ENCODE measurements at places on chromosomes 4 and X.

DNA sequence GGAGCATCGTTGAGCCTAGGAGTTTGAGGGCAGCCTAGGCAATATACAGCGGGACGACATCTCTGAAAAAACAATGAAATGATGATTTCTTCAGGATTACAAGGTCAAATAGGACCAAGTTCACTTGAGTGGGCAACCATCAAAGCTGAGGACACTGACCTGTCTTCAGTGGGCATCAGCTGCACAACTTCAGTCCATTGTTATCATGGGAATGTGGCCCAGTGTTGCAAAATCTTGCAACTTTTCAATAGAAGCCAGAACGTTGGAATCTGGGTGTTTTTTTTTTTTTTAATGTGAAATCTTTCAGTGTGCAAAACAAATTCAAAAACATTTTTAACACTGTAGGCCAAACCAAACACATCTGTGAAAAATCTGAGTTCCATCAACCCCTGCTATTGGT, 155.4 kb upstream of the PLAC1 start:
- no peak for DNase-seq

DNA sequence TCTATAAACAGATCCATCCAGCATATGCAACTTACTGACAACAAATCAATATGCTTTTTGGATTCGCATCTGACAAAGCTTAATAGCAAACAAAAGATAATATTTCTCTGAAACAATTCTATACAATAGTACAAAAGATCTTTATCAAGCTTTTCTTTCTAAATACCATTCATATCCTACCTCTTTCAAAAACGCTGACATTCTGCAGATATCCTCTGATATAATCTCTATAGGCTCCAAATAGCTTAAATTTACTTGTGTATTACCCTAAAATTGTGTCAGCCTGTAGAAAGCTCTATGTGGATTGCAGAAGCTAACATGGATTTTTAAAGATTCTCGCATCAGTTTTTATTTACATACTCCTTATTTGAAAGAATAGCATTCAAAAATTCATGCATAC, 260.6 kb downstream of the GASK1B start:
- DNase-seq: no peak

GRCh38 chr4:4720646-4721045, 138.8 kb upstream of the MSX1 start:
- DNase-seq: no peak

DNA sequence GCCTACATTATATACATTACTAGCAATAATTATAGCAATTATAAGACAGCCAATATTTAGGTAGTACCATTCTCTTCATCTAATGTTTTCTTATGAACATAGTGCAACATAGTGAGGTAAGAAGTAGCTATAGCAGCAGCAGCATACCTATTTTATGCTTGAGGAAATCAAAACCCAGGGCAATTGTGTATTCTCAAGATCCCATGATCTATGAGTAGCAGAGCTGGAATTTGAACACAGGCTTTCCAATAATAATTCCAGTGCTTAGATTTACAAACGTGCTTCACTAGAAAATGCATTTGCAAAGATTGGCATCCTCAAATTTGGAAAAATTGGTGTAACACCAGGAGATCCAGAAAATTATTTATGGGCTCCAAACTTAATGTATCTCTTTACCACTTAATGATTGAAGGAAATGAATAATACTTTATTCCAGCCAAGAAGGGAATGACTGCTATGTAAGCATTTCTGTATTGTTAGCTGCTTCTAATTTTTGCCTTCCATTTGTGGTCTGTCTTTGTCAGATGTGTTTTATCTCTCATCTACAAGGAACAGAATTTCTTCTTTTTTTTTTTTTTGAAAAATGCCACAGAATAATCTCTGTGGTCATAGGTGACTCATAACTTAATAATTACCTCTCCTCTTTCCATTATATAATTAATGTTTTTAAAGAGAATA, 451.1 kb downstream of the ARAP2 start:
- no peak for DNase-seq

DNA sequence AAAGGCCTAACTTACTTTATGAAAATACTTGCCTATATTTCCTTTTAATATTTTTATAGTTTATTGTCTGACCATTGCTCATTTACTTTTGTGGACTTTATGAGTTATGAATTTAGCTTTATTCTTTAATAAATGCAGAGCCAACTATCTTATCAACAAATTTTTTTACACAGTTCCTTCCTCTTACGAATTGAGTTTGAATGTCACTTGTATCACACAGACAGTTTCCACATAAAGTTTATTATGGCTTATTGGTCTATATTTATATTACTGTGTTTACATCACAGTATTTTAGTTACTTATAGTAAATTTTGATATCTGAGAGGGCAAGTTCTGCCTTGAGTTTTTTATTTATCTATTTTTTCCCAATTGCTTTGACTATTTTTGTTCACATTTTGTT, 450.6 kb downstream of the C4orf33 start:
- DNase-seq: no peak

GRCh38 chr4:124757126-124757525, 44.6 kb upstream of the ANKRD50 start:
- DNase-seq: peak; percentile 12

- DNase-seq: no peak
Measured at GRCh38 chr4:126583509-126583908, 1049.2 kb upstream of the INTU start.

DNA sequence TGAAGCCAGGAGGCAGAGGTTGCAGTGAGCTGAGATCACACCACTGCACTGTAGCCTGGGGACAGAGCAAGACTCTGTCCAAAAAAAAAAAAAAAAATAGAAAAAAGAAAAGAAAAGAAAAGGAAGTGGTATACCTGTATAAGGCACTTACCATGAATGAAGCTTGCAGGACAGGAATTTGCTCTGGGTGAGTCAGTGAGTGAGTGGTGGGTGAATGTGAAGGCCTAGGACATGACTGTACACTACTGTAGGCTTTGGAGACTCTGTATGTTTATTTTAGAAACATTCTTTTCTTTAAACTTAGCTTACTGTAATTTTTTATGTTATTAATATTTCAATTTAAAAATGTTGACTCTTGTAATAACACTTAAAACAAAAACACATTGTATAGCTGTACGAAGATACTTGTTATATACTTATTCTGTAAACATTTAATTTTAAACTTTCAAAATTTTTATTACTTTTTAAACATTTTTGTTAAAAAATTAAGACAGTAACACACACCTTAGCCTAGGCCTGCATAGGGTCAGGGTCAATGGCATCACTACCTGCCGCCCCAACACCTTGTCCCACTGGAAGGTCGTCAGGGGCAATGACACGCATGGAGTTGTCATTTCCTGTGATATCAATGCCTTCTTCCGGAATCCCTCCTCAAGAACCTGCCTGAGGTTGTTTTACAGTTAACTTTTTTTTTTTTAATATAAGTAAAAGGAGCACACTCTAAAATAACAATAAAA, 78.7 kb downstream of the CLNK start:
- peak; percentile 24 for DNase-seq

- DNase-seq: no peak
Measured at GRCh38 chr4:69493515-69493914, 2.2 kb downstream of the UGT2B4 start.

- DNase-seq: no peak
Measured at GRCh38 chr4:129342819-129343408, 247.0 kb downstream of the C4orf33 start.

DNA sequence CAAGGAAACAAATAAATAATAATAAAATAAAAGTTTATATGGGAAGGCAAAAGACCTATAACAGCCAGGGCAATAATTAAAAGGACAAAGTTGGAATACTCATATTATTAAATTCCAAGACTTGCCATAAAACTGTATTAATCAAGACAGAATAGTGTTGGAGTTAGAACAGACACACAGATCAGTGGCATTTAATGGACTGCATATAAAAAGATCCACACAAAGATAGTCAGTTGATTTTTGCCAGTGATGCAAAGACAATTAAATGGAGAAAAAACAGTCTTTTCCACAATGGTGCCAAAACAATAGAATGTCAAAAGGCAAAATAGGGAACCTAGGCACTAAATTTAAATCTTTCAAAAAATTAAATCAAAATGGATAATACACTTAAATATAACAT, 587.1 kb upstream of the GRIA3 start:
- no peak for DNase-seq

DNA sequence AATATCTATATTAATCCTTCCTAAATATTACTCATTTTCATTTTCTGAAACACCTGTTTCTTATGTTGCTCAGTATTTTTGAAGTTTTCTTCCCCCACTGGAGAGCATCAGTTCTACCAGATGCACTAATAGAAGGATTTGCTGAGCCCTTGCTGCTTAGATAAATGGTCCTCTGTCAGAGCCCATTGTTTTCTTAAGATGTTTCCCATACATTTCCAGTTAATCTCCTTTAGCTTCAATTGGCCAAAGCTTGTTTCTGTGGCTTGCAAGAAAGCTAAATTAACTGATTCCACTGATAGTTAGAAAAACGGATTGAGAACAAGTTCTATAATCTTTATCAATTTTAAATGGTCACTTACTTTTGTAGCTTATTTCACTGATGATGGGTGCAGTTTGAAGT, 1425.5 kb downstream of the PCDH18 start:
- DNase-seq: no peak

DNA sequence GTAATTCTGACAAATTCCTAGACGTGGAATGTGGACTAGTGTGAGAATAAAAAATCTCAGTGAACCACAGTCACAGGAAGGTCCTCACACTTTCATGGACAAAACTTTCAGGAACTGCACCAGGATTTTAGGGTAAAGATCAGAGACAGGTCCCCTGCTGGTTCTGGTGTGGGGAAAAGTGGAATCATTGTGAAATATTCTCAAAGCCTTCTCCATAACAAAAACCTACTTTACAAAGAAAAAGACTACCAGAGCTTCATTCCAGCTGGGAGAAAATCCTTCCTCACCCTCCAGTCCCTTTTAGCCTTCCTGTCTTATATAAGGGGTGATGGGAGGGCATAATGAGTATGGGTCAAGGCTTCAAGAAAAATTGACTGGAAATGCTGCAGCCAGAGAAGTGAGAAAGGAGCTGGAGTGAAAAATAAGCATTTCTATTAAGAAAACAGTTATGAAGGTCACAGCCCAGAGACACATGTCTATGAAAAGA, 325.8 kb downstream of the ARAP2 start:
- DNase-seq: no peak

GRCh38 chr4:10554694-10555093, 97.5 kb upstream of the ZNF518B start:
- peak; percentile 39 for DNase-seq

GRCh38 chrX:12771445-12772069, 19.7 kb upstream of the PRPS2 start:
- peak; percentile 7 for DNase-seq

DNA sequence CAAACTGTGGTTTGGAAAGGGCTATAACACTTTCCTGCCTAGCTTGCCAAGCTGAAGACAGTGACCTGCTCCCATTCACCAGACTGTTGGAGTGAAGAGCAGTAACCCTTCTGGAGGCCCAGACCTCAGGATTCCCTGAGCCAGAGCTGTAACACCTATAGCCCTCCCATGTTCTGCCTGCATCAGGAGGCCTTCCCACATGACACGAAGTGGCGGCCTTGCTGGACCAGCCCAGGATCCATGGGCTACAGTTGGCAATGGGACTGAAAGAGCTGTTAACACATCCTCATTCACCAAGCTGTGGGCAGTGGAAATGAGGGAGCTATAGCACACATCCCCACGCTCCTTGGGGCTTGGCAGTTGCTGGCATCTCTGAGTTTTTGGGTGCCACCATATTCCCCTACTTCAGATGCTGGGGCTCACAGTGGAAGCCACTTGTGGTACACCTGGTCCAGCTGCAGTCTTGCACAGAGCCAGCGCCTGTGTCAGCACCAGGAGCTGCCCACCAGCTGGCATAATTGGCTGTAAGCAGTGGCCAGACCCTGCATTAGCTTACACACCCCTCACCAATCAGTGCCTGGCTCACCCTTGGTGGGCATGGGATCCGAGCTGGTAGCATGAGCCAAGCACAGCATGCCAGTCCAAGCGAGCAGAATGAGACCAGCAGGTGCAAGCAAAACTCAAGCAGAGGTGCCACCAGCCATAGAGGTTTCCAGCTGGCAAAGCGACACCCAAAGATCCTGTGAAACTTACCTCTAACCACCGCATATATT, 1029.3 kb downstream of the TECRL start:
- DNase-seq: no peak

DNA sequence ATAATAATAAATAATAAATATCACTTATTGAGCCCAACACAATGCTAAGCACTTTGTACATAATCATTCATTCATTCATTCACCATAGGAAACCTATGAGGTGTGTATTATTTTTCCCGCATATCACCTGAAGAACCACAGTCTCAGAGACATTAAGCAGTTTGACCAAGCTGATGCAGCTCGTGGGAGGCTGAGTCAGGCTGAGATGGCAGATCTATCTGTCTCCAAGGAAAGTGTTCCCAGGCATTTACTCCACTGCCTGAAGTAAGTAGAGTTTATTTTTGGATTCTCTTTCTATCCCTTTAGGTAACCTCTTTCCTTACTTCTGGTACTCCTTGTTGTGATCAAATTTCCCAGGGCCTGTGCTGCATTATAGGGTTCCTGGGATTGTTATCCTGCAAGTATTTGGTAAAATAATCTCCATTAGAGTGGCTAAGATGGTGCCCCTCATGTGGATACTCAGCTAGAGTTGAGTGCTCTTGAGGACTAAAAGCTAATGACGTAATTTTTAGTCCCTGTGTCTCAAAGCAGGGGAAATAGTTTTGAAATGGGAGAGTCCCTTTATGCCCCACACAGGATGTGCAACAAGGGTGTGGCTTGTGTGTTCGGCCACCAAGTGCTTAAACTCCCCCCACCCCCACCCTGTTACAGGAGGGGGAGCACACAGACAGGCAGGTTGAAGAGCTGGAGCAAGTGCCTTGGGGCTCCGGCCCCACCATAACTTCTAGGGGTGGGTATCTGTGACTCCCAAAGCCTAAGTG, 467.0 kb downstream of the STIM2 start:
- no peak for DNase-seq

- DNase-seq: no peak
Measured at GRCh38 chr4:104424475-104424941, 70.2 kb downstream of the CXXC4 start.

- no peak for DNase-seq
Measured at GRCh38 chr4:104494822-104495559, at the start of gene CXXC4. Gene CXXC4 (minus strand): TSS chr4:104494894. CDS start chr4:104491802, 3,092 bp downstream.

GRCh38 chr4:135240796-135241195, 1039.2 kb upstream of the PABPC4L start:
- DNase-seq: no peak

DNA sequence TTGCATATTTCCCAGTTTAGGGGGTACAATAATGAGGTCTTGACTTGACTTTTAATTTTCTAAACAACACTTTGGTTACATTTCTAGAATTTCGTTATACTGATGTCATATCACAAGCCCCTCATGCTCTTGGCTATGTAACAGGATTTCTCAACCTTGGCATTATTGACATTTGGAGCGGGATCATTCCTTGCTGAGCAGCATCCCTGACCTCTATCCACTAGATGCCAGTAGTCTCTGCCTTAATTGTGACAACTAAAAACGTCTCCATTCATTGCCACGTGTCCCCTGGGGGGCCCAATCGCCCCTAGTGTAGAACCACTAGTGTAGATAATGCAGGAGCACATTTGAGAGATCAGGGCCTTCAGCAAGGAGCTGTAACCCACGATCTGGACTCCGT, 234.2 kb upstream of the MID1 start:
- no peak for DNase-seq

GRCh38 chr4:12118651-12119213, 690.0 kb upstream of the HS3ST1 start:
- no peak for DNase-seq

- DNase-seq: no peak
Measured at GRCh38 chr4:172648471-172648870, 520.1 kb upstream of the GALNT7 start.

- DNase-seq: no peak
Measured at GRCh38 chr4:19194672-19195071, 1057.0 kb upstream of the SLIT2 start.

- no peak for DNase-seq
Measured at GRCh38 chr4:132651196-132651595, 497.9 kb upstream of the PCDH10 start.
